ENCODE measurements at places on chromosomes 12 and 14.

- DNase-seq: no peak
These were observed 251.0 kb downstream of the DIO2 start for GRCh38 chr14:79960288-79960687.

DNA sequence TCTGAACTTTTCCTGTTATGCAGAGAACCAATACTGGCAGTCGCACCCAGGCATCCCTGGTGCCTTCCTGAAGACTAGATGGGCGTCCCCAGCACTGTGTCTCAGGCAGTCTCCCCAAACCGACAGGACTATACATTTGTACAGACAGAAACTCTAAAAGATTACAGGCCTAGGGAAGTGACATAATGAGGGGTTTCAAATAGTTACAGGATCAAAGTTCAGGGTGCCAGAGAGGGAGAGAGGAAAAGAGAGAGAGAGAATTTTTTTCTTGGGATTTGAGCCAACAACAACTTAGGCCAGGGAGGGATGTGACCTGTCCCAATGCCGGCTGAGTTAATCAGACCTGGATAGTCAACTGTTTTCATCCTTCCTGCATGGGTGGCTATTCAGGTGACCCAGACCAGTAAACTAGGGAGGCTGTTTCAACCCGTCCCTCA lies 9.3 kb upstream of the GMFB start:
- no peak for DNase-seq

- no peak for DNase-seq
These were observed 60.6 kb downstream of the TMEM117 start for GRCh38 chr12:43896496-43896895.

DNA sequence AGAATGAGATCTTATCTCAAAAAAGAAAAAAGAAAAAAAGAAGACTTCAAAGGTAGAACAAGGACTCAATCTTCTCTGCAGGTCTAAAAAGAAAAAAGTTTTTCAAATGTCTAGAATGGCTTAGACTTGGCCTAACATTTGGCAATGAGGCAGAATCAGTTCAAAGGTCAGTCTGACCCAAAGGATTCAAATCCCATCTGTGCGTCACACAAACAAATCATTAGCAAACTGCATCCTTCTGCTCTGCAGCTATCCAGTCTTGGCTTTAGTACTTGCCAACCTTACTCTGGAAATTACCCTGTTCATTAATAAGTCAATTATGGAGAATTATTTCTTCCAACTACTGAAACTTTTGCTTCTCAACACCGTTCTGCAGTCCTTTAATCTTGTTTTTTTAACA lies 3.1 kb downstream of the YAF2 start:
- DNase-seq: peak; percentile 51

DNA sequence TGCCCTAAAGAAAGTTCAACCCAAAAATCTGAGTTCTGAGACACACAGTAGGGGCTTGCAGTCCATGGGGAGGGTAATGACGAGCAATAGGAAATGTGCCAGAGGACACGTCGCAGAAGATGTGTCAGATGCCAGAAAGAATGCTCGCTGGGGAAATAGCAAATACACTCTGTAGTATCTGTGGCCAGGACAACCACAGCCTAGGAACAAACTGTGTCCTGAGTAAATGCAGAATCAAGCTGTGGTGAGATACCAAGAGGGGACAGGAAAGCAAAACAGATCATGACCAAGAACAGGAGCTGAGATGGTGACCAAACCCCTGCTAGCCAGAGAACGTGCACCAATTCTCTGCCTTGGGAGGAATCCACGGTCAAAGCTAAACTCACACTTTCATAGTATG lies 9.1 kb downstream of the CRACR2A start:
- peak; percentile 9 for DNase-seq

Data from HCEC 1CT (cell line).